ENCODE measurements at places on chromosomes 4 and X. TPM values are rescaled to one million over a fixed set of nuclear protein-coding genes. Genes with fewer than 3 reads are reported as not detected.

XK gene
- 0.38 TPM for total RNA-seq

RADX gene
- 0.06 TPM for total RNA-seq

BANK1 gene
- total RNA-seq, result 0.81 TPM

MAGEC1 gene
- total RNA-seq, result not detected

PAGE2 gene
- not detected for total RNA-seq

SCML1 gene
- 6.4 TPM for total RNA-seq

SNX12 gene
- total RNA-seq, result 82.6 TPM

CLCN5 gene
- 2.6 TPM for total RNA-seq

CLIC2 gene
- total RNA-seq, result 0.03 TPM

BTC gene
- 1.1 TPM for total RNA-seq

PRRG1 gene
- total RNA-seq, result 5.6 TPM

AWAT2 gene
- not detected for total RNA-seq

ZNF185 gene
- total RNA-seq, result 7.5 TPM

FSTL5 gene
- not detected for total RNA-seq

TCEAL6 gene
- total RNA-seq, result not detected

VEGFC gene
- total RNA-seq, result 9.4 TPM

TAF1 gene
- total RNA-seq, result 24.9 TPM

ATP2B3 gene
- 0.31 TPM for total RNA-seq

VSIG1 gene
- total RNA-seq, result 0.20 TPM

CCNG2 gene
- 3.5 TPM for total RNA-seq

LNX1 gene
- 0.03 TPM for total RNA-seq

PLAC1 gene
- 0.68 TPM for total RNA-seq

TENM3 gene
- 1.6 TPM for total RNA-seq

IL13RA2 gene
- not detected for total RNA-seq

NEK1 gene
- total RNA-seq, result 2.3 TPM

PLS3 gene
- total RNA-seq, result 248 TPM

SHOX gene
- total RNA-seq, result not detected

IKBKG gene
- 40.9 TPM for total RNA-seq

RAB33A gene
- total RNA-seq, result 0.13 TPM

AR gene
- 3.2 TPM for total RNA-seq

FLNA gene
- 1,642 TPM for total RNA-seq

PNMA6A gene
- total RNA-seq, result 4.9 TPM

POU3F4 gene
- total RNA-seq, result not detected

CTSO gene
- 1.3 TPM for total RNA-seq

PFKFB1 gene
- not detected for total RNA-seq
